ENCODE measurements at places on chromosomes 7 and 10.
A peak's percentile ranks its signal among the peaks of the same experiment; 100 is the strongest.

DNA sequence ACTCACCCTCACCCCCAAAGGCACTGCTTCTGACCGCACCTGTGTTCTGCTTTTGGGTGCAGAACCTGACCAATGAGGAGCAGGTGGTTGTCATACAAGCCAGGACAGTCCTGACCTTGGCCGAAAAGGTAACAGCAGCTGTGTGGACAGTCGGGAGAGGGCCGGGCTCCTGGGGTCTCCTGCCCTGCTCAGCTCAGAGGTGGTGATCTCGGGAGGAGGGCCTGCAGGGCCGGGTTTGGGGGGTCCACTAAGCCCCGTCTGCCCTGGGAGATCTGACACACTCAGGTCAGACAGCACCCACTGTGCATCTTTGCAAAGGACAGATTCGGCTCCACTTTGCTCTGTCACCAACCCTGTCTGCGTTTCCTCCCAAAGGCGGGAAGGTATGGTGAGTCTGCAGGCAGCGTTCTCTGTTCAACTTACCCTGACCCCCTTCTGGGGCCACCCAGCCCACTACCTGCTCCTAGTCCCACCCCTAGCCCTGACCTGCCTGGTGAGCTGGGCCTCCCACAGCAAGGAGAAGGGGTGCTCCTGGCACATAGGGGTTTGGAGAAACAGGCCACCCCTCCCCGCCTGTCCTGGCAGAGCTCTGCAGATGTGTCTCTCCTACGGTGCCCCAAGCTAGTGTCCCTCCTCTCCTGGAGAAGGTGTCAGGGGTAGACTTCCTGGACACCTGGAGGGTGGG lies 33.7 kb upstream of the DPYSL4 start:
- DNase-seq = no peak

- DNase-seq = no peak
These were observed 45.1 kb upstream of the AUTS2 start for GRCh38 chr7:69553190-69553589.

DNA sequence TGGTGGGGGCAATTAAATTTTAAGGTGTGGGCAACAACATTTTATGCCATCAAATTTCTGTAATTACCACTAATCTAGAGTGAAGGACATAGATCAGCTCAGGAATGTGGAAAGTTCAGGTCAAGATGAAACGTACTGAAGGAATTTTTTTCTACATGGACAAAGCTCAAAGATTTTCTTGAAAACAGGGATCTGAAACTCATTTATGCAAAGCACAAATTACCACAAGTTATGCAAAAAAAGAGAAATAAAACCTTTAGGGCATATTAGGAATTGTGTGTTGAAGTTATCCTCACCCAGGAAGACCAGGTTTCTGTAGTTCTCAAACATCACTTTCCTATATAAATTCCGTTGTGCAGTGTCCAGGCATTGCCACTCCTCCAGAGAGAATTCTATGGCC lies 18.9 kb downstream of the ZNF680 start:
- no peak for DNase-seq

DNA sequence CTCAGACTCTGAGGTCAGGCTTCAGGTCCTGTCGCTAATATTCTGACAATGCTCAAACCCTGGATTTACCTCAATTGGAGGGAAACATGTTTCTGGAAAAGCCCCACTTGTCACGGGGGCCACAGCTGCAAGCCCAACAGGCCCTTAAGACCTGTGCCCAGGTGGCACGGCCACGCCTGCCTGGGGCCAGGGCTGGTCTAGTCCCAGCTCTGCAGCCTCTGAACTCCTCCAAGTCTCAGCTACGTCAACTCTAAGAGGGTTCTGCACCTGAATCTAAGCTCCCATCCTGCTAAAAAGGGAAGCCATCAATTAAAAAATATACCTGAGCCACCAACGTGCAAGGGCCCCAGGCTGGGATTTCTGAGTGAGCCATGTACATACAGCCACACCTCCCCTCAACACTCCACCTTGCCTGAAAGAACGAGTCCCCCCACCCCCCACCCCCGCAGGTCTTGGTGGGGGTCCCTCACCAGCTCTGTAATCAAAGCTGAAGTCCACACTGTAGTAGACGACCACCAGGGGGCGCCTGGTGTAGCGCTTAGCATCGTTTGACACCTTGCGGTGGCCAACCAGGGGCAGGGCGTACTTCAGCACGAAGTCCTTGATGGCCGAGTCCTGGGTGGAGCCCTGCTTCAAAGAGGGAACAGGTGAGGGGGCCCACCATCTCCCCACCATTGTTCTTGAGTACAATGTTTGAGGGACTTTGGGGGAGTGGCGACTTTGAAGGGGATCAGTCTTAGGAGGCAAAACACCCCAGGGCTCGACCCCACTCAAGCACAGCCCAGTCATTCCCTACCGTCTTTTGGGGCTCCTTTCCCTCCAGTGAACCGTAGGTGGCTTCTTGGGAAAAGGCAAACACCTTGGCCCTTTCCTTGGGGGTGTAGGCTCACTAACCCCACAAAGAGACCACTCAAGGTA lies 22.6 kb downstream of the PDIA4 start:
- DNase-seq = peak; percentile 83

- no peak for DNase-seq
These were observed 131.9 kb downstream of the SDK1 start for GRCh38 chr7:3432911-3433310.

DNA sequence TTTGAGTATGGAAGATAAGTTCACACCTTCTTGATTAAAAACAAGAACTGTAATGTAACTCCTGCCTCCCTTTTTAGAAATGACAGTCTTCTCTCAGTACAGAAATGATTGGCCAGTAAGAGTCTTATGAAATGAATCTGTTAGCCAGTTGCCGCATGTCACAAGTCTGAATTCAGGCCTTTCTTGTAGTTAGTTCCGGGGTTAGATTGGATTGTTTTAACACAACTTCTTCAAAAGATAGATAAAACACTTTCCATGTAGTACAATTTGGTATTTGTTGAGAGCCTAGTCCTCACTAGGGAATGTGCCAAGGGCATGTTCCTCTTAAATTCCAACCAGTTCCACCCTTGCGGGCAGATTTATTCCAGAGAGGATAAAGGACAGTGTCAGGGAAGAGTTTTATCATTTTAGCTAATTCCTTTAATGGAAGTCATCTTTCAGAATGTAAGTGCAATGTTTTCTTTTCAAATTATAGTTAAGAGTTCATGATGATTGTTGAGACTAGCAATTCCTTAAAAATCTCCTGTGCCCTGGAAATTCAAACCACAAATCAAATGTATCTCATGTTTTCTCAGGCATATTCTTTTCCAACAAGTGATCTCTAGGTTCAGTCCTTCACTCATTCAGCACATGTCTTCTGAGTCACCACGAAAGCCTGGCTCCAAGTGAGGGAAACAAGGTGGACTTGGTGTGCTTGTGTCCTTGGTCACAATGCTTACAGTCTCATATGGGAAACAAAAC lies 4.1 kb downstream of the FHIP2A start:
- no peak for DNase-seq

DNA sequence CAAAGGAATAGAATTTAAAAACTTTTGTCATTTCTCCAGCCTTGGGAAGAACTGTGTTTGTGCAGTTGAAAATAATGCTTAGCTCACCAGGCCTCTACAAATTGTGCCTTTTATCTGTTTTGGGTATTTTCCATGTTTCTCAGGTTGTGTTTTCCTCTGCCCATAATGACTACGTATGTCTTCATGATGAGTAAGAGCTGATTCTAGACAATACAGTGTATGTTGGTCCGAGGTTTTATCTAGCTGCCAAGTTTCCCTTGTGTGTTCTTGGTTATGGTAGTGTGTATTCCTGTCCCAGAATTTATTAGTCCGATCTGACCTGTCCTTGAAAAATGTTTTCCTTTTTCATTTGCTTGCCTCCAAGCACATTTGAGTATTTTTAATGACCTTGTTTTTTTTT lies 83.7 kb upstream of the GLCCI1 start:
- no peak for DNase-seq

- DNase-seq = peak; percentile 15
These were observed 645 bp downstream of the SLC26A4 start for GRCh38 chr7:107661081-107661864.

GRCh38 chr10:30384051-30384674 lies 35.1 kb upstream of the MTPAP start:
- no peak for DNase-seq

DNA sequence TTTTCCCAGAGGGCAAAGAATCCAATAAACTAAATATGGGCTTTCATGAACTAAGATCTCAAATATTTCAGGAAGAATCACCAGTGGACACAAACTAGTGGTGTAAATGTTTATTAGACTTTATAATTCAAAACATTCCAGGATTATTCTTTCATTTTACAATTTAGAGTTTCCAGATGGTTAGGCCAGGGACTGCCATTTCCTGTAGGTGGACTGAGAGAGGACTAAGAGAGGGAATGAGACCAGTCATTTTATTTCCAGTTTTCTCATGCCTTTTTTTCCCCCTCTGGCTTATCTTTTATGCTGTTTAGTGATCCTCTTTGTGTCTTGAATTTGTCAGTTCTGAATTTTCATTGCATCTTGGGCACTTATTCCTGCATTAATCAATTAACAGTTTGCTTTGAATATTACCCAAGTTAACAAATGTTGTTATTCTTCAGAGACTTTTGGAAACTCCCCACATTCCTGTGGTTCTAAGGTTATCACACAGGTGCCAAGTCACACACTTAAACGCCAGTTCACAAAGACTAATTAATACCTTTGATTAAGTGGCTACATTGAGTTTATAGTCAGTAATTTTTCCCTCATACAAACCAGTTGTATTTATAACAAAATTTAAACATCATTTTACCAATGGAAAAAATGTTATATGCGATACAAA lies 12.3 kb downstream of the CISD1 start:
- DNase-seq = no peak

- DNase-seq = no peak
These were observed 18.0 kb upstream of the NPVF start for GRCh38 chr7:25246306-25246705.
